ENCODE measurements at places on chromosomes 16 and 17. TPM values are rescaled to one million over a fixed set of nuclear protein-coding genes. Genes with fewer than 3 reads are reported as not detected.
A peak's percentile ranks its signal among the peaks of the same experiment; 100 is the strongest.

- H3K4me1 ChIP-seq = peaks cover 28% of the 10 kb centered on the region
- H3K27me3 ChIP-seq = no peaks in the 10 kb centered on the region
- no peak overlapping the region for H3K4me3 ChIP-seq
- H3K27ac ChIP-seq = no peak overlapping the region
- no peak for DNase-seq
Observed at GRCh38 chr17:6244253-6244652, 174.1 kb downstream of the WSCD1 start.

Gene TNFRSF17
- total RNA-seq = not detected

- no peaks in the 10 kb centered on the region for H3K4me1 ChIP-seq
- no peak overlapping the region for H3K27ac ChIP-seq
- peak; percentile 2 for DNase-seq
- 0 out of 2 replicates have a peak, but pooled peaks cover 3% of the 10 kb centered on the region for H3K36me3 ChIP-seq
Observed at GRCh38 chr16:75225092-75225491, 6.3 kb downstream of the CTRB1 start.

Gene AANAT
- 1.3 TPM for total RNA-seq

Gene EVPLL
- 0.42 TPM for total RNA-seq

GRCh38 chr16:2482249-2482648 is 7.3 kb downstream of the TBC1D24 start:
- H3K27me3 ChIP-seq = no peaks in the 10 kb centered on the region
- no peaks in the 10 kb centered on the region for H3K4me1 ChIP-seq
- no peaks in the 10 kb centered on the region for H3K36me3 ChIP-seq
- H3K4me3 ChIP-seq = no peak overlapping the region
- DNase-seq = no peak
- no peak overlapping the region for H3K27ac ChIP-seq

Gene C1QTNF8
- not detected for total RNA-seq

DNA sequence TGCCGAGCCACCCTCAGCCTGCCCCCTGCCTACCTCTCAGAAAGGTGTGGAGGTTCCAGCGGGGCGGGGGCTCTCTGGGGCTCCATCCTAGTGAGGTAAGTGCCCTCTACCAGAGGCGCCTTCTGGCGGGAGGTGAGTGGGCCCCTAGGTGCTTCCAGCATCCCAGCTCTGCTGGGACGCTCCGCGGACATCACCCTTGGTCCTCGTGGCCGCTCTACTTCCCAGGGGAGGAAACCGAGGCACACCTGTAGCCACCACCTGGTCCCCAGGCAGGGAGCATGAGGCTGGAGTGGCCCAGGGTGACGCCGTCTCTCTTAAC is 1.4 kb downstream of the MCRIP2 start:
- no peak overlapping the region for H3K27ac ChIP-seq
- peaks cover 16% of the 10 kb centered on the region for H3K4me1 ChIP-seq
- no peaks in the 10 kb centered on the region for H3K36me3 ChIP-seq
- peak overlapping the region; percentile 74 for H3K4me3 ChIP-seq
- no peaks in the 10 kb centered on the region for H3K27me3 ChIP-seq

DNA sequence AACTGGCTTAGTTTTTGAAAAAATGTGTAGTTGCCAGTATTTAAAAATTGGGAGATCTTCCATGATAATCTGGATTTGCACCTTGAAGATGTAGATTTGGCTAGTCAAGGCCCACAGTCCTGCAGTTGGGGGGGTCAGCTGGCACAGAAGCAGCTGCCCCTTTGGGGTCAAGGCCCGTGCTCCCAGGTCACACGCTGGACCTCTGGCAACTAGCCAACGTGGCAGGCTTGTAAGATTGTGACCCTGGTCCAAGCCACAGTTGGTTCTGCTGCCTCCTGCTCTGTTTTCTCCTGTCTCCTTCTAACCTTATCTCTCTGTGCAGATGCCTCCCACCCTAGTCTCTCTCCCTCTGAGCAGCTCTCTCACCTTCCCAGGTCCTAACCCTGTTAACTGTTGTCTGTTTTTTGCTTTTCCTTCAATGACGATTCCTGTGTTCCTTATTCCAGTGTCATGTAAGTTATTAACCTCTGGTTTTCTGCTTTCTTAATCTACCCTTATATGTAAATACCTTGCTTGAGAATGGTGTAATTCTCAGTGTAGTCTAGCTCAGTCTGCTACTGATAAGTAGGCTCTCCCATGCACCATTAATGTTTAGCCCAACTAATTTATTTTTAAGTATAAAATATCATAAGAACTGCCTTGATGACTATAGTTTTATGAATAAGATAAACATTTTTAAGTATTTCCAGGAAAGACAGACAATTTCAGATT is 27.9 kb downstream of the CLEC16A start:
- no peaks in the 10 kb centered on the region for H3K4me1 ChIP-seq
- no peak overlapping the region for H3K27ac ChIP-seq
- H3K4me3 ChIP-seq = no peak overlapping the region
- DNase-seq = no peak

- H3K4me1 ChIP-seq = peaks cover 26% of the 10 kb centered on the region
- peak; percentile 78 for DNase-seq
- H3K27ac ChIP-seq = peak within 1 kb of the TSS; percentile 66
- peak within 1 kb of the TSS; percentile 62 for H3K4me3 ChIP-seq
- H3K36me3 ChIP-seq = no peaks in the 10 kb centered on the region
- peaks cover 14% of the 10 kb centered on the region for H3K27me3 ChIP-seq
Observed at GRCh38 chr17:3964203-3965117, at the start of gene ATP2A3. ATP2A3 (minus strand) TSS chr17:3964437; CDS start chr17:3964291, 146 bp downstream.

Gene RAB40B
- 10.8 TPM for total RNA-seq

- no peak for DNase-seq
- no peaks in the 10 kb centered on the region for H3K4me1 ChIP-seq
- H3K27me3 ChIP-seq = no peaks in the 10 kb centered on the region
- no peaks in the 10 kb centered on the region for H3K36me3 ChIP-seq
- no peak within 1 kb of the TSS for H3K4me3 ChIP-seq
- H3K27ac ChIP-seq = no peak within 1 kb of the TSS
Observed at GRCh38 chr17:3800362-3801271, at the start of gene ITGAE. ITGAE (minus strand) TSS chr17:3801188; CDS start chr17:3801144, 44 bp downstream.

- no peak overlapping the region for H3K4me3 ChIP-seq
- peaks cover 36% of the 10 kb centered on the region for H3K4me1 ChIP-seq
- H3K27ac ChIP-seq = no peak overlapping the region
- H3K36me3 ChIP-seq = no peaks in the 10 kb centered on the region
Observed at GRCh38 chr16:2985893-2986355, 5.7 kb upstream of the PKMYT1 start.

GRCh38 chr16:63983401-63983800 is 1138.5 kb downstream of the CDH11 start:
- H3K4me1 ChIP-seq = peaks cover 30% of the 10 kb centered on the region
- H3K36me3 ChIP-seq = no peaks in the 10 kb centered on the region
- DNase-seq = peak; percentile 86

DNA sequence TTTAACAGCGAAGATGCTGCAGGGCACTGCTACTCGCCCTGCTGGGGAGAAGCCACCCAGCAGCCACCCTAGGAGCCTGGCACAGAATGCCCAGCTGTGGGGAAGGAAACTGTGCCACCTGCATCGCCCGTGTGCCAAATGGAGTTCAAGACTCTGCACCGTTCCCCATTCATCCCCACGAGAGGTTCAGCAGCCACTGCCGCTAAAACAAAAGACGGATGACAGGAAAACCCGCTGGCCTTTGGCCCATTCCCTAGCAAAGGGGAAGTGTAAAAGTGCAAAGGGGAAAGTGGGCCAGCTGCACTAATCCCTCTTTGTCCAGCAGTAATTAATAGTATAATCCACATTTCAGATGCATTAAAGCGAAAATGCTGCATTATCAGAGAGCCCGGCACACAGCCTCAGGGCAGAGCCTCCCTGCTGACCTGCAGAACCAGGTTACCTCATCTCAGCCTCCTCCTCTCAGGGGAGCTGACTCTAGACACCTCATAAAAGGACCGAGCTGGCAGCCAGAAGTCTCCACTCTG is 37.7 kb downstream of the ZFHX3 start:
- no peaks in the 10 kb centered on the region for H3K4me1 ChIP-seq
- H3K27ac ChIP-seq = no peak overlapping the region
- H3K4me3 ChIP-seq = no peak overlapping the region
- H3K36me3 ChIP-seq = no peaks in the 10 kb centered on the region
- DNase-seq = no peak
- H3K27me3 ChIP-seq = no peaks in the 10 kb centered on the region

GRCh38 chr16:2468725-2469398 is 2.2 kb upstream of the NTN3 start:
- no peaks in the 10 kb centered on the region for H3K36me3 ChIP-seq
- H3K4me3 ChIP-seq = peak overlapping the region; percentile 71
- peaks cover 58% of the 10 kb centered on the region for H3K27me3 ChIP-seq
- H3K4me1 ChIP-seq = peaks cover 15% of the 10 kb centered on the region
- H3K27ac ChIP-seq = no peak overlapping the region
- DNase-seq = peak; percentile 42
